ENCODE measurements at places on chromosomes 1 and 21.

- no peak for DNase-seq
These were observed 62.9 kb downstream of the TEX35 start for GRCh38 chr1:178575611-178576361.

DNA sequence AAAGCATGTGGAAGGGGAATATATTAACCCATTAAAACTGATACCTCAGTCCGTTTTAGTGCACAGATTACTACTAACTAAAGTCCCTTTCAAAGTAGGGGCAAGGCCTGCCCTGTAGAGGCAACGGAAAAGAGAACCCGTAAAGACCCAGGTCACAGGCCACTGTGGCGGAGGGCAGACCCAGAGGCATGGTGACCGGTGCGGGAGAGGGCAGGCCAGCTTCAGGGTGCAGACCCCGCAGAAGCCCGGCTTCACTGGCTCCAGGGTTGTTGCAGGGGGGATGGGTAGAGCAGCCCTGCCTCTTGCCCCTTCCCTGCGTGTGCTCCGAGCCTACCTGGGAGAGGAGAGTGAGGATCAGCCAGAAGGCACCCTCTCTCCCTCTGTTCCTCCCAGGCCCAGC is 17.7 kb downstream of the CNTN2 start:
- DNase-seq, result no peak

DNA sequence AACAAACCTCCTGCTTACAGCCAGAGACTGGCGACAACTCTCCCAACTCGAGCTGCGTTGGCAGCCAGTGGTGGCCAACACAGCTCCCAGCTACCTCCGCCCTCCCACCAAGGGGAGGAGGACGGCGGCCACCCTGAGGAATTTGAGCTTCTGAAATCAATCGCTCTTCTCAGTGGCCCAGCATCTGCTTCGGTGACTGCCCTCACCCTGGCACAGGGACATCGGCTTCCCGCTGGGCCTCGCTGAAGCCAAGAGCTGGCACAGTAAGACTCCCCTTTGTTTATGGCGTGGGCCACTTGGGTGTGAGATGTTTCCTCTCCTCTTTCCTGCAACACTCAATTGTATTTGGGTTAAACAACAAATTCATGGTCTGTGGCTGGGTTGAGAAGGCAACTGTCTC is 136.2 kb downstream of the ZBTB18 start:
- no peak for DNase-seq

DNA sequence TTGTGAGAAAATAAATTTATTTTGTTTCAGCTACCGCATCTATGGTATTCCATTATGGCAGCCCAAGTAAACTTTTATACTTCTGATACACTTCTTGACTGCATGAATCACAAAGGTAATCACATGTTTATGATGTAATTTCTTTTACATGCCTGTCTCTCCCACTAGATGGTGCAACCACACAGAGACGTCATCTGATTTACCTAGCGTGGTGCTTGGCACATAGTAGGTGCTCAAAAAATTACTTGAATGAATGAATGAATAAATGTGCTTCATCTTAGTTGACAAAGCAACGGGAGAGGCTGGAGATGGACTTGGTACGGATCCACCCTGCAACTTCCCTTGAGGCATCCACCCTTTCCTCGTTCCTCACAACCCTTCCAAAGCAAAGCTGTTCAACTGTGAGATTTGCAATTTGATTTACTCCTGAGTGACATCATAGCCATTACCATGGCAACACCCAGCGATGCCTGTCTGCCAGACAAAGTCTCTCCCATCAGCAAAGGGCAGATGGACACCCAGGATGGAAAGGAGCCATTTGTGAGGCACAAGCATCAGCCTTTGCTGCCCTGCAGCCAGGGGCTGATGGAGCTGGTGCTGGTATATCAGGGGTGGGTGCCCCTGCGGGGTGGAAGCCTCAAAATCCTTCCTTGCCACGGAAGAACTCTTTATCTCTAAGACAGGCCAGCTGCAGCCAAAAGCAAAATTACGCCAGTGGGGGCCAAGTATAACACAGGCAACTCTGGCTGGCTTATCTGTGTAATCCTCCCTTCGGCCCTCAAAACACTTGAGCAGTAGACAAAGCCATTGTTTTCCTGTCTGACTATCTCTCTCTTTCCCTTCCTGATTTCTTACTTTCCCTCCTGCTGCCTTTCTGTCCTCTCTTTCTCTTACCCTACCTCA is 18.9 kb upstream of the VWA5B1 start:
- DNase-seq, result no peak

DNA sequence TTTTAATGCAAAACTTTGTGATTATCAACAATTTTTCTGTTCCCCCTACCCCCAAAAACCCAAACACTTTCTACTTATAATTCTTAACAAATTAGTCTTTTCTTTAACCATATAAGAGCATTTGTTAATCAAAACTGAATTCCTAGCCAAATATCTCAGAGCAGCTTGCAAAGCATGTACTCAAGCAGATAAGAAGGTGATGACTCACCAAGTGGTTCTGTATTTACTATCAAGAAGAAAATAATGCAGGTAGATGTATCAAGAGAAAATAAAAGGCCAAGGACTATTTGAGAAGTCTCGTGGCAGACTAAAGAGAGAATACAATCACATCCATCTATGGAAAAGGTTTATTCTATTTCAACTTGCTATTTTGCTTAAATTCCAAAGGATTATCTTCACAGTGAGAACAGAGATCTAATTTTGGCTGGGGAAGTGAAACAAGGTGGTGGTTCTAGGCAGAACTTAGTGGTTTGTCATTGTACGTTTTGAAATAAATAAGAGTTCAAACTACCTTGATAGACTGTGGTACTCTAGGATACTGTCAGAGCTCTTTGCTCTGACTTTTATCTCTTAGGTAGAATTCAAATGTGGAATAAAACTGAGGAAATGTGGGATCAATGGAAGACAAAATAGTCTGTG is 94.7 kb upstream of the NRIP1 start:
- no peak for DNase-seq

- no peak for DNase-seq
These were observed 27.6 kb downstream of the CYP2J2 start for GRCh38 chr1:59898927-59899326.

- DNase-seq, result no peak
These were observed 225.2 kb downstream of the RPS6KC1 start for GRCh38 chr1:213276236-213276635.

DNA sequence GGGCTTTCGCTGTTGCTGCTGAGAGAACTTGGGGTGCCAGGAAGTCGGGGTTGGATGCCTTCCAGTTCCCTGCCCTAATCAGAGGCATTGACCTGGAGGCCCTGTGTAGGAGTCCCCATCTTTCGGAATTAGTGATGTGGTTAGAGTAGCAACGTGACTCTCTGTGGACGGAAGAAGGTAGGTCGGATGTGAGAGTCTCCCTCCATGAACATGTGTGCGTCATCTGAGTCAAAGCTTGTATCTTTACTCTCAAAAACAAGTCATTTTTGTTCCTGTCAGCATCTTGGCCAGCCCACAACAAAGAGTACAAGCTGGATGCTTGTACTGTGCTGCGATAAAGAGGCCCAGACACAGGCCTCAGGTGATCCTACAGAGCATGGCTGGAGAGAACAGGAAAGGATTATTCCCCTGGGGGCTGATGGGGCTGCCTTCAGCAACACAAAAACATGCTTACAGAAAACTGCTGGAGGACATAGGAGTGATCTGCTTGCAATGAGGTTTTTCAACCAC is 31.0 kb upstream of the IL10 start:
- peak; percentile 87 for DNase-seq

- no peak for DNase-seq
These were observed 99.0 kb downstream of the KCNK2 start for GRCh38 chr1:215181518-215181917.

GRCh38 chr21:28779914-28780313 is 212.8 kb downstream of the LTN1 start:
- DNase-seq, result no peak

DNA sequence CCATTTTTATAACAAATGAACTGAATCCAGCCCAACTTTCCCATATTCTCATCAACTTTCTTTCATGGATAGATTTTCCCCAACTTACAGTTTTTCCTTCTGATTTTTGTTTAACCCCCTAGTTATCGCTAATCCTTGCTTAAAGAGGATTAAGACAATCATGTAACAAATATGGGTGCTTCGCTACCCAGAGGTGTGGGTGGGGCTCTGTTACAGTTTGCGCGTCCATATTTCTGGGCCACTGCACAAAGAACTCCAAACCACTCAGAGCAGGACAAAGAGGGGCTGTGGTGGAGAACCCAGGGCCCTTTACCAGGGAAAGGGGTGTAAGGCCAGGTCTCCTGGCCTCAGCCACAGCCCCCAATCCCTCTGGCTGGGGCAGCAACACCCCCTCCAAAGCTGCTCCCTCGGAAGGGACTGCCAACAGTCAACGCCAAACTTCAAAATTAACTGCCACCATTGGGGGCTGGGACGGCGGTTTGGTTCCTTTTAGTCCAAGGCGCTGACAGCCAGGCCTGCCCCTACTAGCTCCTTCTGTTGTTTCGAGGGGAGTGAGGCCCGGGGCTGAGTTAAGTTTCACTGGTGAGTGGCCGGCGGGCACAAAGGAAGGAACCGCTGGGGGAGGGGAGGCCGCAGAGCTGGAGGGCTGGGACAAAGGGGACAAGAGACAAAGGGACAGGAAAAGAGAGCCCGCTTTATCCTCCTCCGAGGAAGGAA is 27.9 kb downstream of the SSBP3 start:
- DNase-seq, result no peak

GRCh38 chr1:233102341-233102740 is 151.9 kb downstream of the NTPCR start:
- no peak for DNase-seq

GRCh38 chr1:115082949-115083348 is 6.4 kb downstream of the TSPAN2 start:
- no peak for DNase-seq

- no peak for DNase-seq
These were observed 152.7 kb upstream of the CAMK1G start for GRCh38 chr1:209430821-209431259.

- peak; percentile 28 for DNase-seq
These were observed 788 bp downstream of the ISG15 start for GRCh38 chr1:1013922-1014648.

DNA sequence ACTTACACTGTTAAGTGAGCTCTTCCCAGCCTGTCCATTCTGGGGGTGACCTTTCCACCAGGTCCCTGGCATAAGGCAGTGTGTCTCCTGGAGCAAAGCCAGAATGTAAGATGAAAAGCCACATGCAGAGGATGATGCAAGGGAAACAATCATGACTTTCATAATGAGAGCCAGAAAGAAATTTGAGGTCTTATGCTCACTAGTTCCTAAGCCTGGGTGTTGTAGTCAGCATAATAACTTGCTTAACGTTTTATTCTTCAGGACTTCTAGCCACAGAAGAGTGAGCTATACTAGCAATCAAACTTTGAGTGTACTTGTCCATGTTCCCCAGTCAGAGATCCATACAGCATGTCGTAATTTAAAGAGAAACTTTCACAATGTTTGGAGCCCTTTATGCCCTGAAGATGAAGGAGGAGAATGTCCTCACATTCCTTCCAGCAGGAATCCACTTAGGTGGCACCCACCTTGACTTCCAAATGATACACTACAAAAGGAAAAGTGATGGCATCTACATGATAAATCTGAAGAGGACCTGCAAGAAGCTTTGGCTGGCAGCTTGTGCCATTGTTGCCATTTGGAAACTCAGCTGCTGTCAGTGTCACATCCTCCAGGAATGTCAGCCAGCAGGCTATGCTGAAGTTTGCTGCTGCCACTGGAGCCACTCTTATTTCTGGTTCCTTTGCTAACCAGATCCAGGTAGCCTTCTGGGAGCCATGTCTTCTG is 60.5 kb upstream of the FOXD3 start:
- no peak for DNase-seq

DNA sequence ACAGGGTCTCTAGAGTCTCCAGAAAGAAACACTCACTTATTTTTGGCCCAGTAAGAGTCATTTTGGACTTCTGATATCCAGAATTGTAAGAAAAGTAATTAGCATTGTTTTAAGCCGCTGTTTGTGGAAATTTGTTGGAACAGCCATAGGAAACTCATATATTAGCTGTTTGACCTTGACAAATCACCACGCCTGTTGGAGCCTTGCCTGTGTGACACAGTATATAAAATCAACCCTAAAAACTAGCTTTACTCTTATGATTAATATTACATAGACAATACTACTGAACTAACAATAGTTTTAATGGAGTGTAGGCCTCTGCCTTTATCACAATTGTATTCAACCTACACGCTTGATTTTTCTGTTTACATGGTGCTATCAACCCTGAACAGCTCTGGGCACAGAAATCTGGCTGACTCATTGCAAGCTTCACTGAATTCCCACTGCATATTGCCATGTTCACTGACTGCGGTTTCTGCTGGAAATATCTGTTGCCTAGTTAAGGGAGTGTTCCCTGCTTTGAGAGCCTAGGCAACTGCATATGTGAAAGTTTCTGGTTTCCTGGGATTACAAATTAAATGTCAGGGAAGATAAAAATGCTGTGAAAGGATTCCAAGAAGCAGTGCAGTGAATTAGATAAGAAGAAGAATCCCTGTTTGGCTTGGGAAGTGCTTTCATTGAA is 419.5 kb upstream of the DEPDC1 start:
- DNase-seq, result no peak

- no peak for DNase-seq
These were observed 15.5 kb downstream of the CAMTA1 start for GRCh38 chr1:6800745-6801144.

GRCh38 chr1:29282924-29283803 is 46.8 kb downstream of the PTPRU start:
- no peak for DNase-seq

DNA sequence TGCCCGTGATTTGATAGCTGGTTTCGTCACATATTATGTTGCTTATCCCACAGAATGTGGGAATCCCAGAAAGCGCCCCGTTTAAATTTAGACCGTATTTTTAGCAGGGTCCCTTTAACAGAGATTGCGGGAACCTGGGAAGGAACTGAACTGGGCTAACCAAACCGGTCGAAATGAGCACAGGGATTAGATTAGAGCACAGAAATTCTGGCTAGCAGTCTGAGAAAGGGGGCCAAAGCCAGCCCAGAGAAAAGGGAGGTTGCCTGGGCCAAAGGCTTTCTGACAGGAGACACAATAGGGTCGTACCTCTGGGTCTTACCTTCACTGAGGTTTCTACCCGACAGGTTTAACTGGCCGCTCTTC is 327 bp downstream of the LRRC40 start:
- DNase-seq, result no peak

All from CD4-positive, alpha-beta T cell treated with Interleukin-15 for 4 hours (primary cell).